ENCODE measurements at places on chromosomes 7 and 10. TPM values are rescaled to one million over a fixed set of nuclear protein-coding genes. Genes with fewer than 3 reads are reported as not detected.

- no peak for DNase-seq
Observed at GRCh38 chr7:91869661-91870060, 10.8 kb downstream of the MTERF1 start.

- DNase-seq = no peak
Observed at GRCh38 chr10:123746942-123747341, 80.8 kb downstream of the GPR26 start.

TMEM196 gene
- not detected for total RNA-seq

DNA sequence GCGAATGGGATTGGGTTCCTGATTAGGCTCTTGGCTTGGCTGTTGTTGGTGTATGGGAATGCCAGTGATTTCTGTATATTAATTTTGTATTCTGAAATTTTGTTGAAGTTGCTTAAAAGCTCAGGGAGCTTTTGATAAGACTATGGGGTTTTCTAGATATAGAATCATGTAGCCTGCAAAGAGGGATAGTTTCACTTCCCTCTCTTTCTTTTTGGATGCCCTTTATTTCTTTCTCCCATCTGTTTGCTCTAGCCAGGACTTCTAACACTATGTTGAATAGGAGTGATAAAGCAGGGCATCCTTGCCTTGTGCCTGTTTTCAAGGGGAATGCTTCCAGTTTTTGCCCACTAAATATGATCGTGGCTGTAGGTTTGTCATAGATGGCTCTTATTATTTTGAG, 40.4 kb upstream of the MPP7 start:
- no peak for DNase-seq

IGFBP1 gene
- total RNA-seq = not detected

DNA sequence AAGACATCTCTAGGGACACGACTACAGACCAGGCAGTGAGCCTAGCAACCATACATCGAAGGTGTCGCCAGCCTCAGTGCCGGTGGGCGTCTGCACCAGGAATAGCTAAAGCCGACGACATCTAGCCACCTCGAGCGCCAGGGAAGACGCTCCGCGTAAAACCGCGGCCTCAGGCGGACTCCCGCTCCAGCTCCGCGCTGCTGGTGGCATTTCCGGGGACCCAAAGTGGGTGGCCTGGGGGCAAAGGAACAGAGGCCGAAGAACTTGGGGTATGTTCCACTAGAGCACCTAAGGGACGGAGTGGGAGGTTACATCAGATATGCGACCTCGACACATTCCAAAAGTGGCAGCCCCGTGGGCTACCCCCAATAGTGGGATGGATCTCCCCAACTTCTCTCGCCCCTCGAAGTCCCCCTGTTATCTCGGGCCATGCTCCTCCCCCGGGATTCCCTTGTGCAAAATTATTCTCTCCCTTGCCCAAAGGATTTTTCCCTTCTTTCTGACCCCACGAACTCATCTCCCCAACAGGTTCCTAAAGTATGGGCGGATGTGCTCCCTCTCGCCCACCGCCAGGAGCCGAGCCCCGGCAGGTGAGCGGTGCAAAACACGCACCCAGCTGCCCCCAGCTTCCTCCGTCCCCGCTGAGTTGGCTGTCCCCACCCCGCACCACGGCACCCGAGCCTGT, 1.2 kb downstream of the KCNMA1 start:
- DNase-seq = no peak

CPA1 gene
- total RNA-seq = not detected

SLC25A28 gene
- total RNA-seq = 68.6 TPM

FAM131B gene
- total RNA-seq = 0.77 TPM

- no peak for DNase-seq
Observed at GRCh38 chr7:23685731-23686130, 5.7 kb downstream of the FAM221A start.

DNA sequence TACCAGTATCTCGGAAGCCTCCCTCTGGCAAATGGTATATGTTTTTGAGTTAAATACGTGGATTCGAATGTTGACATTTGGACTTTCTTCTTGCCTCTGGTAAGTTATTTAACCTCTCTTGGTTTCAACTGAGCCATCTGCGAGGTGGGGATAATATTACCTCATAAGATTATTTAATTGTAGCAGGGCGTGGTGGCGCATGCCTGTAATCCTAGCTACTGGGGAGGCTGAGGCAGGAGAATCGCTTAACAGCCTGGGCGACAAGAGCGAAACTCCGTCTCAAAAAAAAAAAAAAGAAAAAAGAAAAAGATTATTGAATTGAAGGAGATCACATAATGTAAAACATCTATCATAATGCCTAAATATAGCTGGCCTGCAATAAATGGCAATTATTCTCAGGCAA, 396 bp upstream of the TAF5 start:
- no peak for DNase-seq

DNA sequence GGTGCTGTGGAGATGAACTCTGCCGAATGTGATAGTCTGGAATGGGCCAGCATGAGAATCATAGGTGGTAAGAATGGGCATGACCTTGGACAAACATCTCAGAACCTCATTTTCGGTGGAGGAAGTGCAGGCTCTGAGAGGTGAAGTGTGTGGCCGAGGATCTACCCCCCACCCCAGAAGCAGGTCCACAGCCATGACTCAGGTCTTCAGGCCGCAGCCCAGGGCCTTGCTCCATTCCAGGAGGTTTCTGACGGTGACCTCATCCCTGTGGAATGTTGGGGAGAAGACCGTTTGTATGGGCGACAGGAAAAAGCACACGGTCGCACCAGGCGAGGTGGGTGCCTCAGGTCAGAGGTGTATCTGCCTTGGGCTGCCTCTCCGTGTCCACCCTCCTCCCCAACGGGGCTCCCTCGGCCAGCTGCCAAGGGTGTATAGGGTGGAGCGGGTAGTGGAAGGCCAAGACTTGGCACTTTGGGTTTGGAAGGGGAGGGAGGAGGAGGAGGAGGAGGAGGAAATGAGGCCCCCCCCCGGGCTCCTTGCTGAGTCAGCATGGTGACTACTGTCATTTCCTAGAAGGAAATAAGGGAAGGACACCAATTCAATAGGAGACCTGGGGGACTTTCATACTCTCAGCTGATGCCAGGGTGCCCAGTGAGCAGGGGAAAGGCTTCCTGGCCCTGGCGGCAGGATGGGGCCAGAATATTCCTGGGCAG, 168.0 kb upstream of the RHEB start:
- no peak for DNase-seq

EGR2 gene
- total RNA-seq = 43.0 TPM

TEX36 gene
- not detected for total RNA-seq

- no peak for DNase-seq
Observed at GRCh38 chr10:66838656-66839055, 87.2 kb upstream of the LRRTM3 start.

DNAJB12 gene
- total RNA-seq = 26.6 TPM

All from activated naive CD4-positive, alpha-beta T cell treated with anti-CD3 and anti-CD28 coated beads, Interleukin-2, amount 50 U/mL, for 72 hours (primary cell).